ENCODE measurements at places on chromosomes 7 and 10.

- DNase-seq, result no peak
These were observed 618.4 kb upstream of the NRP1 start for GRCh38 chr10:33952692-33953360.

- DNase-seq, result no peak
These were observed 40.3 kb downstream of the FAM53B start for GRCh38 chr10:124703778-124704427.

DNA sequence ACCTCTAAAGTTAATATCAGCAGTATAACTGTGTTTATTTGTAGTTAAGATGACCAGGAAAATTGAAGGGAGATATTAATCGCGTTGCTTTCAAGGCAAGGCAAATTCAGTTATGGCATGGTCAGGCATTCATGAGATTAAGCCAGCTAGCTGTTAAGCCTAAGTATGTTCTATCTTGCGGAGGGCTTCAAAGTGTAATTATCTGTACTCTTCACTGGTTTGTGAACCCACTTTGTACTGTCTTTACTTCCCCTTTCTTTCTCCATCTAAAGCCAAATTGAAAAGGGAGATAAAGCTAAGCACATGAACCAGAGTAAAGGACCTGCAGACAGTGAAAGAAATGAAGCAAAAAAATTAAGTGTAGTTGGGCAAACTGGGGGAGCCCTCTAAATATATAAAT, 483.1 kb upstream of the NRP1 start:
- no peak for DNase-seq

DNA sequence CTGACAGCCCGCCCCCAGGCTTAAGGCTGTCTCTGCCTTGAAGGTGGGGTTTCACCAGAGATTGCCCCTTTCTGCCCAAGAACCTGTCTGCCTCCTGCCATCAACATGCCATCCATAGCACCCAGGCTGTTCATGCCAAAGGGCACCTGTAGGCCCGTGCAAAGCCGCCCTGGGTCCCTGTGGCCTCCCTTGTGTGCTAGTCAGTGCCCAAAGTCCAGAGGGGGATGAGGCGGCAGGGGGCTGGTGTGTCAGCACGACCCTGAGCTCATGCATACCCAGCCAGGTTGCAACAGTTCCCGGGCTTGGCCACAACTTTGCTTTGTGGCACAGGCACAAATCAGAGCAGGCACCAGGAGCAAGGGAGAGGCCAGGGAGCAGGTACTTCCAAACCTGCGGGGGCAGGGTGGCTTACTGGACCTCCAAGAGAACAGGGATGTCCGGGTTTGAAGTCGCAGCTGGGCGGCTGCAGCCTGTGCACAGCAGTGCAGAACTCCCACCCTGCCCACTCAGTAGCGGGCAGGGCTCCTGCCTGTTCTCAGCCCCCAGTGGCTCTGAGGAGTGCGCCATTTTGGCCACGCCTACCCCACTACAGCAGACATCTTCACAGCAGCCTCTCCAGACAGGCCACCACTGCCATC, 671.1 kb upstream of the GRM3 start:
- no peak for DNase-seq

DNA sequence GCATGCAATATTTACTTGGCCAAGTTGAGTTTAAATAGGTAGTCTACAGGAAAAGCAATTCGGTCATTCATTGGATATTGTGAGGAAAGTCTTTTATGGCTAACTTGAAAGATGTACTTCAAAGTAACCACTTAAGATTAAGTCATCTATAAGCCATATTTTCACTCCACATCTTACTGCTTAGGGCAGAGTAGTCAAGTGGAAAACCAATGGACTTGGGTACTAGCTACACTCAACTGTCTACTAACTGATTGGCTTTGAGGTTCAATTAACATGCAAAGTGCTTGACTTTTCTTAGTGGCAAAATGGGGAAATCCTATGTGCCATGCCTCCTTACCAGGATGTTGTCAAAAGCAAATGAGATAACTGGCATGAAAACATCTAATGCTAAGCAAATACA, 51.0 kb downstream of the CAV1 start:
- DNase-seq, result no peak

DNA sequence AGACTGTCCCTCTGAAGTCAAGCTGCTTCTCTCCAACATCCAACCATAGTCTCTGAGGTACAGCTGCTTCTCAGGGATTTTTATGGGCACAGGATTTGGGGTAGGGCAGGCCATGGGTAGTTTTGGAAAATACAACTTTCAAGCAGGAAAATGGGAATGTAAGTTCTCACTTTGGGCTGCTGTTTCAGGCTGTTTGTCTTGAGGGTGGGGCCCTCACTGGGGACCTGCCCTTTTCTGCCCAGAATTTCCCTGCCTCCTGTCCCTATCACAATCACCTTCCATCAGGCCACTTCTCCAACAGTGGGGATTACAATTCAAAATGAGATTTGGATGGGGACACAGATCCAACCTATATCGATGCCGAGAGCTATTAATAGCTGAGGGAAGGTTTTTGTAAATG, 24.5 kb downstream of the SSMEM1 start:
- DNase-seq, result no peak

DNA sequence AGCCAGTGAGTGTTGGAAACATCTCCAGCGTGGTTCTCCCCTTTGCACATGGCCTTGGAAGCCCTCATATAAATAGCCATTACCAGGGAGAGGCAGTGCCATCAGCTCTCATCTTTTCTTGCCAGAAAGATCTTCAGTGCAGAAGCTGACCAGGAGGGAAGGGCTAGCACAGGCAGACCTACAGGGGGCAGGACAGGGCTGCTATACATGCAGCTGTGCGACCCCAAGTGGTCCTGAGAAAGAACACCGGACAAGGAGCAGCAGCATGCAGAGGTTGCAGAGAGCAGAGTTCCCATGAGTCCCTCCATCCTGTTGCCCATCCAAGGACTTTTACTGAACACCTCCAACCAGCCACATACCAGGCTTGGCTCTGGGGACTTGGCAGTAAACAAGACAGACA, 17.1 kb downstream of the GRID1 start:
- DNase-seq, result no peak

GRCh38 chr7:74481458-74482196, 27.9 kb downstream of the GTF2IRD1 start:
- no peak for DNase-seq

DNA sequence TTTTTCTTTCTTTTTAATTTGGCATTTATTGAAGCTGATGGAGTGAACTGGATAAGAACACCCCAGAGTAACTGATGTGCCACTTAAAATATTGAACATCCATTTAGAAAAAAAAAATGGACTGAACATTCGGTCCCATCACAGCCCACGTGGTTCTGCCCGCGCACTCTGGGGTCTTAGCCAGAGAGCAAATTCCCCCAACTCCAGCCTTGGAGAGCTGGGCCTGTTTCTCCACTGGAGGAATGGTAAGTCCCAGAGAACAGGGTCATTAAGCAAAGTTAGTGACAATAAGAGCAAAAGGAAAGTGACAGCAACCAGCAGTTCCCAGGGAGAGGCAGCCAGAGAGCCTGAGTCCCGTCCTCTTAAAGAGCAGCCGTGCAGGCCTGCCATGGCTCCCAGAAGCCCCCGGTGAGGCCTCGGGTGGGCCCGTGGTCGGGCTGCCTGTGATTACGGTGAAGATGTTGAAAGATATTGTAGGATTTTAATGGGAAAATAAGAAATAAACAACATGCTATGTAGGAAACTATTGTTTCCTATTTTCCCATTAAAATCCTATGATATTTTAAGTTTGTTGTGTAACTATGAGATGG, 487.9 kb upstream of the MKI67 start:
- no peak for DNase-seq

- DNase-seq, result no peak
These were observed 28.3 kb upstream of the FXYD4 start for GRCh38 chr10:43343126-43343525.

DNA sequence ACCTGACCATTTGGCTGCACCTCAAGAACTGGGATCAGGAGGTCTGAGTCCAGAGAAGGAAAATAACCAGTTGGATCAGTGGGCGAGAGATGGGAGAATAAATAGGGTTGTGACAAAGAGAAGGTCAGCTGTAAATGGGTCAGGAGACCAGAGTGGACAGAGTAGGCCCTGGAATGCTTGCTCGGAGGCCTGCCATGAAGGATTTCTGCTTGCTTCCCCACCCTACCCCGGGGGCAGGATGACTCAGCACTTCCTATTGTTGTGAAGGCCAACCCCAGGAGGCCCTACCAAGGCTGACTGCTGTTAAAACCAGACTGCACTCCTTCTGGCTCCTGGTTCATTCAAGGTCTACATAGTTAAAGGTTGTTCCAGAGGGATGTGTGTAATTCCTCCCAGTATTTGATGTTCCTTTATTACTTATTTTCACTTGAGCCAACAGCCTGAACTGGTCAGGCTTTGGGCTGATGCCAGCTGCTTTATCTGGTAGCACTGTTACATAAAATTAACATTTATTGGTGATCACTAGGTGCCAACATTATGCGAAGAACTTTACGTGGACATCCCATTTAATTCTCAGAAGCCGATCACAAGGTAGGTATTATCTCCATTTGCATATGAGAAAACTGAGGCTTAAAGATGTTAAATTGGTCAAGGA, 27.3 kb upstream of the IFRD1 start:
- DNase-seq, result peak; percentile 30

- DNase-seq, result no peak
These were observed 88.0 kb downstream of the FOXP2 start for GRCh38 chr7:114502454-114503254.

- no peak for DNase-seq
These were observed 54.5 kb downstream of the COA1 start for GRCh38 chr7:43674559-43675436.

DNA sequence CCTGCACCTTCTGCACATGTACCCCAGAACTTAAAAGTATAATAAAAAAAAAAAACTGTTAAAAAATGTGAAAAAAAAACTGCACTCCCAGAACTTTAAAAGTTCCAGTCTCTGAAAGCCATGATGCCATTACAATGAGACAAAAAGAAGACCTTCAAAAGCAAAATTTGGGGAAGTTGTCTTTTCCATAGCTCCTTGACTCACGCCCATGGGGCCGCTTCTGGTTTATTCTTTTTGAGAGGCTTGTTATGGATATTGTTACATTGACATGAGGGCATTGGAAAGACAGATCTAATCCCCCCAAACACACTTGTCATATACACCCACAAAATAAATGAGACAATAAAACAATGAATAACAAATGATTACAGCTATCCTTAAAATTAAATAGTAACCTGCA, 798 bp downstream of the BLNK start:
- no peak for DNase-seq

GRCh38 chr10:117551330-117552155, 9.0 kb downstream of the EMX2 start:
- no peak for DNase-seq

- no peak for DNase-seq
These were observed 99.9 kb upstream of the IKZF1 start for GRCh38 chr7:50204581-50204980.

DNA sequence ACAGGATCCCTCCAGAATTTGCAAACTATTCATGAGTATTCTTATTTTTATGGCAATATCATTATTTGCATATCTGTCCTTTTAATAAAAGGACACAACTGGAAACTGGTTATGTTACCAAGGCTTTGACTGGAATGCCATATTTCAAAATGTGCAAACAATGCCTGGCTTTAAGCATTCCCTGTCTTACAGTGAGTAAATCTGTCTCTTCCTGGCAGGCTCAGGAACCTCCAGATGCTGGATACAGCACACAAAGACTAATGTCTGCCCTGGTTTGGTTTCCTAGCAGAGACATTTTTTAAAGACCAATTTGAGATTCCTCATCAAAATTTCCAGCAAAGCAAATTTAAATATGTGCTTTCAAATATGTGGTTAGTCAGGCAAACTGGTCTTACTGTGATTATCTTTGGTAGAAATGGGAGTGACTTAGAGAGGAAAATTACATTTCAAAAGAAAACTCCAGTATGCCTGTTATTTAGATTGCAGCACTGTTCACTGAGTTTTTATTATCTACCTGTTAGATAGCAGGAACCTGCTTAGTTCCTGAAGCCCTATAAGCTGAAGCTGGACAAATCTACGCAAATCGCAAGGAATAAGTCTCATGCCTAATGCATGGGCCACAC, 31.3 kb downstream of the RNF216 start:
- no peak for DNase-seq

- DNase-seq, result no peak
These were observed 5.7 kb upstream of the TIAL1 start for GRCh38 chr10:119602241-119603095.

DNA sequence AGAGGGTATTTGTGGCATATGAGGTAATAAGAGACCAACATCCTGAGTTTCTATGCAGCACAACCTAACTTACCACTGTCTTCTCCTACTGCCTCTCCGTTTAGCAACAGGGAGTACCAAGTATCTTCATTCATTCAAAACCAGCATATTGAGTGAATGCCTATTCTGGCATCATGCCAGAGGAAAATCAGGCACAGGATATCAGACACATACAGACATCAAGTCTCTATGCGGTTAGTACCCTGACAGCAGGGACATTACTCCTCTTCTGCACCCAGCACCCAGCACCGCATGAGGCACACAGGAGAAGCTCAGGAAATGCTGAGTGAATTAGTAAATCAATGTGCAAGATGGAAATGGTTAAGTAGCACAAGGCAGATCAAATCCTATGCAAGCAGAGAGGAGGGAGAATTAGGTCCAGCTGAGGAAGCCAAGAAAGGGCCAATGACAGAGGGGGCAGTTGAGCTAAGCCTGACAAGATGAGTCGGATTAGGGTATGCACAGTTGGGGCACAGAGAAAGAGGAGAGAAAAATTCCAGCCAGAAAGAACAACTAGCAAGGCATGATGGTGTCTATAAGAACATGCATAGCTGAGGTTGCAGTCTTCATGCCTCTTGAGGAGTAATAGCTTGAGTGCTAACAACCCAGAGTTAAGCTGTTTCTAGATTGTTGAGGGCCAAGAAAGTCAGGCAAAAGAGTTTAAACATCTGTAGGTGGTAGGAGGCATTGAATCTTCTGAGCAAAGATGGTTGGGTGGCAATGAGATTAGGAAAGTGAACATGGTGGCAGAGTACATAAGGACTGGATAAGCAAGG, 146.0 kb downstream of the PLXNA4 start:
- no peak for DNase-seq

- DNase-seq, result no peak
These were observed 73.8 kb upstream of the PRLHR start for GRCh38 chr10:118669020-118669791.

GRCh38 chr7:77351539-77352004, 64.6 kb downstream of the GSAP start:
- DNase-seq, result no peak

- DNase-seq, result no peak
These were observed 615 bp upstream of the CNTNAP2 start for GRCh38 chr7:146115851-146116520.

DNA sequence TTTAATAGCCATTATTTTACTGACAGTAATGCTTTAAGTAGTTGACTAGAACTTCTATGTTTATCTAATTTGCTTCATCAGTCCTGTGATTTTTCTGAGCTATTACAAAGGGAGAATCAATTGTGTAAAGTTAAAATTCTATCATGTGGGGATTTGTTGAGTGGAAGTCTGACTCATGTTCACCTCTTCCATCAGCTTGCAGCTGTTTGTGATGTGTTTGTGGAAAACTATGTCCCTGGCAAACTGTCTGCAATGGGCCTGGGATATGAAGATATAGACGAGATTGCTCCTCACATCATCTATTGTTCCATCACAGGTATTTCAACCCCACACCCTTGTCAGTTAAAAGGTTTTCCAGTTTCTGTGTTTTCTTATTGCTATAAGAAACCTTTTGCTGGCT, 59.9 kb downstream of the SUGCT start:
- no peak for DNase-seq

Measured in GOT3 (cell line).